ENCODE measurements at places on chromosomes 6 and 20.

DNA sequence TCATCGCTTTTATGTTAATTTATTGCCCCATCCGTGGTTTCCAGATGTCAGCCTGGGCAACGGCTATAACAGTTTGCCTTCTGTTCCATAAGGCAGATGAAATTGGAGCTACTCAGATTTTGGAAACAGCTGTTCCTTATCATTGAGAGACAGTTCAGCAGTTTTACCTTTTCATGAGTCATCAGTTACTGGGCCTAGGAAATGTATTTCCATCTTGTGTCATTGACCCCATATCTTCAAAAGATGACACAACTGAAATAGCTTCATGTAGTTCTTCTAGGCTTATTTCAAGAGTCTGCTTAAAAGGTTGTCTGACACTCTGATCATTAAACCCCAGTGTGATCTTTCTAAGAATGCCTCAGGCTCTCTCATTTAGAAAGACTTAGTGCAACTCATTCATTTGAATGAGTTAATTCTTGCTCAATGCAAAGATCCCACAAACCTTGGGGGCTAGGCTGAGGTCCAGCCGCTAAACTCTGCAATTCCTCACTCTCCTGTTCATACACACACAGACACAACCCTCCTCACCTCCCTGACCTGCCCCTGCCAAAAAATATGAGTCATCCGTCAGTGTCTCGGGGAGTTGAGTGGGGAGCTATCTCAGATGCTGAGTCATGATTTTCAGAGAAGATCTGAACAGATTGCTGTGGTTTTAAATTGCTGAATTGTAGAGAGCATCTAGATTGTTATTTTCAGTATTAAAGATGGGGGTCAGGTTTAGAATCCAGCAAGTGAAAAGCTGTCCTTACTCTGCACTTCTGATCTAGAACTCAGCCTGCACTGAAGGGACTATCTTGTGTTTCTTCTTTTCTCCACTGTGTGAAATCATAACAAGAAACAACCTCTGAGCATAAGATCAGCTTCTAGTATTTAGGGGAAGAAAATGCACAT is 61.8 kb downstream of the RPP40 start:
- DNase-seq, result no peak

DNA sequence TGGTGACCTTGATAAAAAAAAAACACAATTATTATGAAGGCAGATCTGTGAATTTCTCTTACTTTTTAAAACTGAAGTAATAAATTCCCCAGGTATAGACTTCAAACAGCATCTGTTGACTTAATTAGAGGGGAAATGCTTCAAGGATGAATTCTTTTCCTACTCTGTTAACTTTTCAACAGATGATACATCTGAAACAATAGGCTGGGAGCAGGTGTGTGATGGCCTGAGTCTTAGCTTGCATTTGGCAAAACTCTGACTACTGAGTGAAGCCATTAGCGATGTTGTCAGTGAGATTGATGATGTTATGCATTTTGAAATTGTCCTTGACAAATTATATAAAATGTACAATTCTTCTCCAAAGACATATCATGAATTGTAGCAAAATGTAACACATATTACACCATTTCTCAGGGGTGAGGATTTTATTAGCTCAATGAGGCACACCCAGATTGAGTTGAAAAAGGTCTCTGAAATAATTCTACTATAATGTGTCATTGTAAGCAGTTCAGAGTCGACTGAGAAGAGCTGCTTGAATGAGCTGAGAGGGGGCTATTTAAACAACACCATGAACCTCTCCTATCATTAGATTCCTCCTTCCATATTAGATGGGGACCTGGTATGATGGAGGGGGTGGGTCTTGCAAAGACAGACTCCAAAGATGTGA is 39.6 kb upstream of the OGFRL1 start:
- no peak for DNase-seq

DNA sequence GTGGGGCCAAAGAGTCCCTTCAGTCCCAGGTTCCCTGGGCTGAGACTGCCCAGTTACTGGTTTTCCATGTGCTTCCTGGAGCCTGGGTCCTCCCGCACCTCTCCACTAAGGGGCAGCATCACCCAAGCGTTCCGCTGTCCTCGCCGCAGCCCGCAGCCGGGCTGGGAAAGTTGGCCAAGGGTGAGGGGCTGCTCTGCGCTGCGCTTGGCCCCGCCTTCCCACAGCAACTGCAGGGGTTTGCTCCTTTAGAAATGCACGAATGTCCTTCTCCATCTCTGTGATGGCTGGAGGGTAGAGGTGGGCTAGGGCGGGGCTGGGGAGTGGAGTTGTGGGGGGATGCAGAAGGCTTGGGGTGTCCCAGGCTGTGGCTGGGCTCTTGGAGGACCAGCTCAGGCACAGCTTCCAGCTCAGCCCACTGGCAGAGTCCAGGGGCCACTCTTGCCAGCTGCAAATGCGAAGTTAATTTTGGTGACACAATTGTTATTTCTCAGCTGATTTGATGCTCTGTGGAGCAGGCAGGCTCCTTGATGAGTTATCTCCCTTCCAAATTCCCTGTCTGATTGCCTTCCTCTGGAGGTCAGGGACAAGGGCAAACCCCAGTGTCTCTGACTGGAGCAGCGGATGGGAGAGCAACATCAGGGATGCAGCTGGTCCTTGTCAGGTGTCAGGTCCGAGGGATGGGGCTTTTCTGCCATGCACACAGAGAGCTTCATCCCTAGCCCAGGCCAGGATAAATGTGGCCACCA is 63.2 kb downstream of the NOL4L start:
- DNase-seq, result no peak

- no peak for DNase-seq
Observed at GRCh38 chr6:44430326-44430725, 42.8 kb downstream of the CDC5L start.

DNA sequence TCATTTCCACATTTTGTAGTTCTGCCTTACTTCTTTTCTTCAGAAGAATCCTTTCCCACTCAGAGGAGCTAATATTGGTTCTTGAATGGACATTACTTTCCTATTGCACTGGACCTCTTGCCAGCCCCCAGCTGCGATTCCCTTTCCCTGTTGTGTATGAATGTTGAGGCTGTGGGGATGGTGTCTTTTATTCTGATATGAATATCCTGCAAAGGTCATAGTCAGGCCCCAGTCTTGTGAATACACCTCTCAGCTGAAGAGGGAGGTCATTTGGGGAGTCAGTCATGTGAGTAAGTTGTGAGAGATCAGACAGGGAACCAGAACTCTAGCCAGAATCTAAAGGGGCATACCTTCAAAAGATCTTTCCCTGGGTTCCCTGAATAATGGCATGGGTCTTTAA is 32.6 kb upstream of the OSTM1 start:
- DNase-seq, result no peak

GRCh38 chr6:166275714-166276166 is 32.5 kb downstream of the PRR18 start:
- DNase-seq, result no peak

- no peak for DNase-seq
Observed at GRCh38 chr6:162363757-162364156, 363.8 kb downstream of the PRKN start.

- no peak for DNase-seq
Observed at GRCh38 chr6:56744528-56744927, 101.8 kb upstream of the DST start.

GRCh38 chr20:3603108-3603507 is 60.1 kb downstream of the GFRA4 start:
- no peak for DNase-seq

- no peak for DNase-seq
Observed at GRCh38 chr6:117346142-117346930, 79.4 kb downstream of the ROS1 start.

DNA sequence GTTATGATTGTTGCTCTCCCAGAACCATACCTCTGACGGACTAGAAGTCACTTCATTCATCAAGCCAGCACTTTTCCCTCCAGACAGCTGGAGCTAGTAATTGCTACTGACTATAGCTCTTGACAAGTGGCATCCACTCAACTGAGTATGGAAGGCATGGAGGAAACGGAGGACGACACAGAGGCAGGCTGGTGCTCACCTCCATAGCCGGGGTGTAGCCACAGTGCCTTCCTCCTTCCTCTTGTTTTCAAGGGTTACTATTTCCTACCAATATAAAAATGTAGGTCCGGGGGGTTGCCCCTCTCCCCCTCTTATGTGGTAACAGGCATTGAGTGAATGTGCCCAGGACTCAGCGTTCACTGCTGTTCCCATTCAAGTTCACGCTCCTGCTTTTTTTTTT is 23.5 kb upstream of the FOXC1 start:
- DNase-seq, result no peak
